NAMALWA (cell line): ENCODE measurements at places on chromosomes 7 and 10.
A peak's percentile ranks its signal among the peaks of the same experiment; 100 is the strongest.

GRCh38 chr10:84715911-84716310 is 387.5 kb downstream of the CCSER2 start:
- DNase-seq, result peak; percentile 45

GRCh38 chr10:26841733-26842317 is 18.9 kb downstream of the ABI1 start:
- no peak for DNase-seq

GRCh38 chr7:128919881-128920799 is 9.6 kb upstream of the KCP start:
- no peak for DNase-seq

DNA sequence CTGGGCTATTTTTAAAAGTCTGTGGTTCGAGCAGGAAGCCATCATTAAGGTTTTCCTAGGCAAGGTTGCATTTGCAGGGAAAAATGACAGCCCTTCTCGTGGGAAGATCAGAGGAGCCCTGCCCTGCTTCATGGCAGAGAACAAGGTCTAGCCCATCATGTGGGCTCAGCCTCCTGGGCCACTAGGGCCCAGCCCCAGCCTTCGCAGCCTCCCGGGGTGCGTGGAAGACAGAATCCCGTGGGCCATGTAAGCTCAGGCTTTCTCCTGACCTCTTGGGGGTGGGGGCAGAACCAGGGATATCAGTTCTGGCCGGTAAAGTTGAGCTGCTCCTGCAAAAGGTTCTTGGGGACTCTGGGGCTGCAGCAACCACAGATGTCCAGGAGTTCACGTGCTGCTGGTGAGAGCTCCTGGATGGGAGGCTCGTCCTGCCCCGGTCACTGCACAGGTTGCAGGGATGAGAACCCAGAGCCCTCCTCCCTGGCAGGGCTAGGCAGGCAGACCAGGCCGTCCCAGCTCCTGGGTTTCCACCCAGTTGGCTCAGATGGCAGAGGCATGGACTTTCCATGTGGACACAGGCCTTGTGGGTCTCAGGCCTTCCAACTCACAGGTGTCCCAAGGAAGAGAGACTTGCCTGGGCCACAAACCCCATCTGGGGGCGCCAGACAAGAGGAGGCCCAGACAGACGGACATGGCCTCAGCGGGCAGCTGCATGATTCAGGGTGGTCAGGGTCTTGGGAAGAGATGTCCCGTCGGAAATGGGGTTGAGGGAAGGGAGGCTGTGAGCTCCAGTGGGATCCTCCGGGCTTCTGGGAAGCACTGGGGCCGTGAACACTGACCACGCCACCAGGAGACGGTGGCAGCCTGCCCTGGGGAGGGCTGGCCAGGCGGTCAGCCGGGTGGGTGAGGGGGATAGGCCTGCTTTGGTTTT is 126.2 kb downstream of the NEURL1 start:
- DNase-seq, result no peak

DNA sequence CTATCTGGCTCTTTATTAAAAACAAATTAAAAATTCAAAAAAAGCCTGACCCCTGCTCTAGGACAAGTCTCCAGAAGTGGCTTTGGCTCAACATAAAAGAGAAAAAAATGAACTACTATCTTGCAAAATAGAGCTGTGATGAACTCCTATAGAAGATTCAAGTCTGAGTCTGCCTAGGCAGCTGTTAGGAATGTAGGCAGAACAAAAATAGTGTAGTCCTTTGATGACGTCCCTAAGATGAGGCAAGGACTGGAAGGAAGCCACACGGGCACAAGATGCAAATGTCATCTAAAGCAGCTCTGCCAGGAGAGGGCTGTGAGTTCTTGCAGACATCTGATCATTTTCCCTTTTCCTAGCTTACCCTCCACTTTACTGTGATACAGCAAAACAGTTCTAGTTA is 20.5 kb downstream of the ASNS start:
- no peak for DNase-seq

DNA sequence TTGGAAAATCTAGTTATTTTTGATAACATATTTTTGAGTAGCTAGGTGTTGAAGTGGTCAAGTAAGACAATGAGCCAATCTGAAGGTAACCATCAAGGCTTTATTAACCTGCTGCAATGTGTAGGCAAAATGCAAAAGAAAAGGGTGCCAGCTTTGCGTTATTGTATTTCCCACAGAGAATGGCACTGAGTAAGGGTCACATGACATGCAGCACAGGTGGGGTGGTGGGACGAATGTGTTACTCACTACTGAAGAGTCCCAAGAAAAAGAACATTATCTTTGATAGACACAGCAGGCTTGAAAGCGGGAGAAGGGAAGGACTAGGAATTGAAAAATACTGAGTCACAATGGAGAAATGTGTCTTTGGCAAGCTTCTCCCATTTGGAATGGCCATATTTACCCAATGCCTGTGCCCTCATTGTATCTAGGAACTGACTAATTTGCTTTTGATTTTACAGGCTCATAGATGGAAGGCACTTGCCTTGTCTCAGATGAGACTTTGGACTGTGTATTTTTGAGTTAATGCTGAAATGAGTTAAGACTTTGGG is 898.6 kb upstream of the POT1 start:
- no peak for DNase-seq

DNA sequence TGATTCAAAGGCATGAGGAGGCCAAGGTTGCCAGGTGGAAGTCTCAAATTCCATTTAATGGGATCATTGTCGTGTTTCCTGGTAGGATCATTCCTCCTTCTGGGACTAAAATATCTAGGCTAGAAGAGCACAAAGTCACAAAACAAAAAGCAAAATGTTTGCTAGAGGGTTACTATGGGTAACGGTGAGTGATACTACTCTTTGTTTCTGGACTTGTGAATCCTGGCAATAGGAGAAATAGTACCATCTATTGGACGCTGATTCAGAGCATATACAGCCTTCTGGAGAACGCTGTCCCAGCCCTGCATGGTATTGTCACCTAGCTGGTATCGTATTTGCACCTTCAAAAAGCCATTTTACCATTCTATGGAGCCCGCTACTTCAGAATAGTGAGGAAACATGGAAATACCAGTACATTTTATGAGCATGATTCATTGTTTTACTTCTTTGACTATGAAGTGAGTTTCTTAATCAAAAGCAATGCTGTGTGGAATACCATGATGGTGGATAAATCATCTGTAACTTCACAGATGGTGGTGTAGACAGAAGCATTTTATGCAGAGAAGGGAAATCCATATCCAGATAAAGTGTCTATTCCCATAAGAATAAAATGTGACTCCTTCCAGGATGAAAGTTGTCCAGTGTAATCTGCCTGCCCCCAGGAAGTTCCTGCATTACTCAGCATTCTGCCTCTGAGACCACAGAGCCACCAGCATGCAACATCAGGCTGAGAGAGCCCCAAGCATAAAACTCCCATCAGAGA is 361.0 kb downstream of the ETV1 start:
- DNase-seq, result no peak

DNA sequence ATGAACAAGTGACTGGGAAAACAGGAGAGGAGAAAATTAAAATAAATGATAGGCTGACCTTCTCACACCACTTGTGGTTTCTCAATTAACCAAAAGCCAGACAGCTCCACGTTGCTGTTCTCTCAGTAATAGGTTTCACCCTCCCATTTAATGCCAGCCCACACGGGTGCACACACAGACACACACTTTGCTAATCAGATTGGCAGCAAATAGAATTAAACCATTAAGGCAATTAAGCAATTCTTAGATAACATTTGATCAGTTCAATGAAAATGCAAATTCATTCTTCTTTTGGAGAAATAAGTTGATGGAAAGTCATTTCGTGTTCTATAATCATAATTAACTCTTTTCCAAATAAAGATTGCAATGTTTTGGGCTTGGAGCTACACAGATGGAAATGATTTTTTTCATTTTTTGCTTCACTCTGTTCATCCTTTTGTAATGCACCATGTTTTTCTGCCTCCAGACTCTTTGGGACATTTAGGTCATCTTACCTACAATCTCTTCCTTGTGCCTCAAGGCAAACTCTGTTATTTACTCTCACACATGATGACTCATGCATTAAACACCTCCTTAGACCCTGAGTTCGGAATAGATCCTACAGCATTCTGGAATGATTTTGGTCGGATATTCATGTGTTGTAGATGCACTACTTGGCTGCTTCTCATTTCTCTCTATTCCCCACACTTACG is 700.7 kb downstream of the AUTS2 start:
- no peak for DNase-seq

DNA sequence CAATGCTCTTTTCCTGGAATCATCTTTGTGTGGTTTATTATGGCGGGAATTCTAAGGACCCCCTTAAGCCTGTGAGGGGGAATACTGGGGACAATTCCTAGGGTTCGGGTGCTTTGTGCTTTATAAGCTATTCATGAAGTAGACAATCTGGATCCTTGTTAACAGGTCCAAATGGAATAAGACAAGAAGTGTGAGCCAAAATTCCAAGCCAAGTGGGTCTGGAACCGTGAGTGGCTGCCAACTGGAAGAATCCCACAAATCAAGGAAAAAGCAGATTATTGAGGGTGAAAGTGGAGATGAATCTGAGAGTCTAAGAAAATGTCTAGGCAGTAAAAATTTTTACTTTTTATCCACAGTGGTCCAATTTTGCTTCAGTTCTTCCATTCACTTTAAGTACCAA is 136.8 kb downstream of the MDFIC start:
- no peak for DNase-seq

- no peak for DNase-seq
Measured at GRCh38 chr7:28830846-28831245, 127.3 kb downstream of the TRIL start.

- DNase-seq, result no peak
Measured at GRCh38 chr7:45434167-45434784, 139.9 kb upstream of the ADCY1 start.

- DNase-seq, result no peak
Measured at GRCh38 chr7:78099715-78100394, 301.3 kb downstream of the PHTF2 start.

- no peak for DNase-seq
Measured at GRCh38 chr10:103188853-103189252, 4.2 kb downstream of the NT5C2 start.

- DNase-seq, result no peak
Measured at GRCh38 chr10:48498940-48499510, 105.8 kb downstream of the ARHGAP22 start.
